Activated CD4-positive, alpha-beta memory T cell treated with anti-CD3 and anti-CD28 coated beads for 36 hours (primary cell): ENCODE measurements at places on chromosomes 2 and 18. TPM values are rescaled to one million over a fixed set of nuclear protein-coding genes. Genes with fewer than 3 reads are reported as not detected.
A peak's percentile ranks its signal among the peaks of the same experiment; 100 is the strongest.

DNA sequence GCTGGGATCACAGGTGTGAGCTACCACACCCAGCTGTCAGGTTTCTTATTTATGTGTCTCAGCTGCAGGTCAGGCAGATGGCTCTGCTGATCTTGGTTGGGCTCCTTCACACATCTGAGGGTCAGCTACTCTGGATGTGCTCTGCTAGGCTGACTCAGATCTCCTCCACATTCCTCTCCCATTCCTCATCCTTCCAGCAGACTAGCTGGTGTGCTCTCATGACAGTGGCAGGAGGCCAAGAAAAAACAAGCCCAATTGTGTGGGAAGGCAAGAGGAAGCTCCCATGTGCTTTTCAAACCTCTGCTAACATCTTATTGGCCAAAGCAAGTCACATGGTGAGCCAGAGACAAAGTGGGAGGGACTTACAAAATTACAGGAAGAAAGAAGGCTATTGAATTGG is 11.7 kb upstream of the MSH6 start:
- H3K4me3 ChIP-seq: no peak overlapping the region
- H3K27me3 ChIP-seq: no peaks in the 10 kb centered on the region
- H3K4me1 ChIP-seq: peaks cover 2% of the 10 kb centered on the region

DNA sequence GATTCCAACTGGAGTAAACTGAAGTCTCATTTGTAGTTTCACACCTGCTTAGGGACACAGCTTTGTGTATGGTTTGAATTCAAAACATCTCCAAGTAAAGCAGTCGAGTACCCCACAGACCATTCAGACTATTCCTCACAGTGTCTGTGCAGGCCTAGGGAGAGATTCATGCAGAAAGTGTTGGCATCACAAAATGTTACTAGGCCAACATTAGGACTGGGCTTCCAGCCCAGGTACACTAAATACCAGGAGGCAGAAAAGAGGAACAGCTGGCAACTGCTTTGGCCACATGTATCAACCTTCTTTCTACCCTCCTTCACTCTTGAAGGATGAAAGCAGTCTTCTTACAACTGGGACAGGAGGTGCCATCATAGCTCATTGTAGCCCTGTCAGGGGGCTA is 270.4 kb upstream of the TMEFF2 start:
- no peaks in the 10 kb centered on the region for H3K36me3 ChIP-seq
- no peaks in the 10 kb centered on the region for H3K27me3 ChIP-seq
- no peaks in the 10 kb centered on the region for H3K4me1 ChIP-seq
- no peak for DNase-seq
- no peak overlapping the region for H3K4me3 ChIP-seq

GRCh38 chr18:35371412-35372195 is 5.5 kb downstream of the ZNF396 start:
- H3K27me3 ChIP-seq: no peaks in the 10 kb centered on the region
- no peak overlapping the region for H3K4me3 ChIP-seq
- H3K4me1 ChIP-seq: peaks cover 10% of the 10 kb centered on the region

DNA sequence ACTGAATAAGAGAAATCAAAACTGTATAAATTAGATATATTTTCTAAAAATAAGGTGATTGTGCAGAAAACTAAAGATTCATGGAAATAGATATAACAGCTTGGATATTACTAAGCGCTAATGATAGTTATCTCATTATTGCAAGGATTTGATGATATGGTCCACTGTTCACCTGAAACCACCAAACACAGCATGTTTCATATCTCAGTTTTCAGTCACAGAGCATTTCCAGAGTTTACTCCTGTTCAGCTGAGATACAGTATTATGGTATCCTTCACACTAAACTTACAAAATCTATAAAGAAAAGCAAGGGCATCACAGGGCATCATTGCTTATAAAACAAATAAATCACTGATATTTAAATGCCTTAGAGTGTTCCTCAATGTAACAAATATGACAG is 591.6 kb downstream of the ERBB4 start:
- no peaks in the 10 kb centered on the region for H3K36me3 ChIP-seq
- H3K27ac ChIP-seq: no peak overlapping the region
- no peak overlapping the region for H3K4me3 ChIP-seq

DNA sequence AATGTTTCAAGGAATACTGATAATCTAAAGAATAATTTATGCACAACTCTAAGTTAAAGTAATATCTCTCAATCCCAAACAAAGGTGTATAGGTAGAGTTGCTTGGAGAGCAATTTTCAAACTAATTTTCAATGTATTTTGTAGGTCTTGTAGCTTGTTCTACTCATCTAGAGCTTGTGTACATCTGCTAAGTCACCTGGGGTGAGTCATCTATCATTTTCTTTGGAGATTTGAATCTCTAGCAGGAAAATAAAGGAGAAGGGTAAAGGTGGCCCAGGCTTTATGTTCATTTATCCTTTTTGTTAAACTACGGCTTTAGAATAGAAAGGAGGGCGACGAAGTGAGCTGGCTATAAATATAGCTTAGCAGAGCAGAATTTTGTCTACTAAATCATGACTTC is 76.8 kb upstream of the THUMPD2 start:
- no peak for DNase-seq
- no peaks in the 10 kb centered on the region for H3K4me1 ChIP-seq
- no peaks in the 10 kb centered on the region for H3K36me3 ChIP-seq
- no peak overlapping the region for H3K27ac ChIP-seq
- H3K27me3 ChIP-seq: peaks cover 8% of the 10 kb centered on the region
- no peak overlapping the region for H3K4me3 ChIP-seq

GRCh38 chr2:42055573-42056514 is 8.0 kb downstream of the PKDCC start:
- peaks cover 9% of the 10 kb centered on the region for H3K27me3 ChIP-seq
- H3K4me3 ChIP-seq: no peak overlapping the region
- no peak for DNase-seq
- H3K36me3 ChIP-seq: no peaks in the 10 kb centered on the region
- no peak overlapping the region for H3K27ac ChIP-seq

- peaks cover 90% of the 10 kb centered on the region for H3K27me3 ChIP-seq
- H3K4me1 ChIP-seq: peaks cover 37% of the 10 kb centered on the region
- DNase-seq: no peak
- no peak overlapping the region for H3K4me3 ChIP-seq
- H3K36me3 ChIP-seq: no peaks in the 10 kb centered on the region
Observed at GRCh38 chr18:59266886-59267502, 6.3 kb downstream of the RAX start.

- H3K27ac ChIP-seq: no peak overlapping the region
- no peaks in the 10 kb centered on the region for H3K27me3 ChIP-seq
- peaks cover 65% of the 10 kb centered on the region for H3K36me3 ChIP-seq
- H3K4me3 ChIP-seq: no peak overlapping the region
- peaks cover 13% of the 10 kb centered on the region for H3K4me1 ChIP-seq
- DNase-seq: no peak
Observed at GRCh38 chr2:143632751-143633374, 503.6 kb downstream of the ARHGAP15 start.

GRCh38 chr2:41618754-41619153 is 429.1 kb upstream of the PKDCC start:
- no peaks in the 10 kb centered on the region for H3K4me1 ChIP-seq
- no peaks in the 10 kb centered on the region for H3K36me3 ChIP-seq
- no peak overlapping the region for H3K4me3 ChIP-seq
- no peaks in the 10 kb centered on the region for H3K27me3 ChIP-seq
- H3K27ac ChIP-seq: no peak overlapping the region
- DNase-seq: no peak

DNA sequence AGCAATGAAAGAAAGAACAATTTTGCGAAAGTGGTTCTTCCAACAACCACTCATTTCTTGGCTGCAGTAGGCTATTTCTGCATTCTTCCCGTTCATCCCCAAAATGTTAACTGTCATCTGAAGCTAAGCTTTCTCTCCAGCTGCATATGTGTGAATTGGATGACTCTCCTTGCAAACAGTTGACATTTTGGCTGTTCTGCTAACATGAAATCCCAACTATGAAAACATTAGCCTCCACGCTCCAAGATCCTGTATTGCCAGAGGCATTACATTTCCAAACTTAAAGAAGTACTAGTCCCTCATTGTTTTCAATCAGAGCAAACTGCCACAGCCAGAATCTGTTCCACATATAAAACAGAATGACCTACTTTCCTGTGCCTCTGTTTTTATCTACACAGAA is 88.5 kb downstream of the TGIF1 start:
- DNase-seq: no peak
- H3K36me3 ChIP-seq: no peaks in the 10 kb centered on the region
- H3K27ac ChIP-seq: no peak overlapping the region
- peaks cover 31% of the 10 kb centered on the region for H3K4me1 ChIP-seq
- no peaks in the 10 kb centered on the region for H3K27me3 ChIP-seq

GRCh38 chr2:223082706-223083105 is 30.7 kb downstream of the KCNE4 start:
- no peaks in the 10 kb centered on the region for H3K27me3 ChIP-seq
- no peak for DNase-seq
- no peaks in the 10 kb centered on the region for H3K4me1 ChIP-seq
- H3K36me3 ChIP-seq: no peaks in the 10 kb centered on the region
- no peak overlapping the region for H3K4me3 ChIP-seq
- no peak overlapping the region for H3K27ac ChIP-seq

DNA sequence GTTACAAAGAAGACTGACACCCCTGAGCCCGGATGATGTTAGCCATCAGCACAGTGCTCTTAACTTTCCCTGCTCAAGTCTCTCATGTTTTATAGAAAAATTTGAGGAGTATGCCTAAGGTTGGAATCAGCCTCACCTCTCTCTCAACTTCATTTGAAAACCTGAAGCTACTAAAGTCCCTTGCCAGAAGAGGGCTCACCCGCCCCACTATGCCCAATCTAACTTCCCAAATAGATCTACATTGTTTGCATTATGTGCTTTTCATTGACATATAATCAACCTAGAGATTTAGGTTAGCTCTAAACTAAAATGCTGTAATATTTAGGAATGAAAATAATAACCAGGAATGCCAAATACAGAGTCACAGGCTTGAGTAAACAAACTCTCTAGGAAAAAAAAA is 305.4 kb downstream of the NCKAP5 start:
- no peaks in the 10 kb centered on the region for H3K4me1 ChIP-seq
- no peak overlapping the region for H3K27ac ChIP-seq
- DNase-seq: no peak
- H3K27me3 ChIP-seq: peaks cover 14% of the 10 kb centered on the region

GRCh38 chr2:49003201-49003600 is 151.1 kb downstream of the FSHR start:
- no peaks in the 10 kb centered on the region for H3K36me3 ChIP-seq
- no peak overlapping the region for H3K4me3 ChIP-seq
- no peaks in the 10 kb centered on the region for H3K27me3 ChIP-seq
- H3K4me1 ChIP-seq: no peaks in the 10 kb centered on the region
- H3K27ac ChIP-seq: no peak overlapping the region

GRCh38 chr18:31176531-31176930 is 13.9 kb upstream of the DSC1 start:
- no peaks in the 10 kb centered on the region for H3K4me1 ChIP-seq
- no peaks in the 10 kb centered on the region for H3K36me3 ChIP-seq
- H3K27ac ChIP-seq: no peak overlapping the region
- H3K27me3 ChIP-seq: no peaks in the 10 kb centered on the region

DNA sequence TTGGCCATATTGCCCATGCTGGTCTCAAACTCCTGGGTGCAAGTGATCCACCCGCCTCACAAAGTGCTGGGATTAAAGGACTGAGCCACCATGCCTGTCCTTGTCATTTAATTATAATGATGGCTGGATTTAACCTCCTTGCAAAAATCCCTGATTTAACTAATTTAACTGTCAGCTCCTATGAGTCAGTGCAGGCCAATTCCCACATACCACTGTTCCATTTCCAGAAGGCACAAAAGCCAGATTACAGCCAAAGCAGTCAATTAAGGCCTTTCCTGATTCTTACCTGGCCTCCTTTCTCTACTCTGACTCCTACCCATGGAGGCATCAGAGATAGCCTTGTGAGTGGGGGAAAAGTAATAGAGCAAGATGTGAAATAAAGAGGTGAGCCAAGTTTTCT is 12.3 kb upstream of the SLC35F5 start:
- H3K27me3 ChIP-seq: no peaks in the 10 kb centered on the region
- H3K4me3 ChIP-seq: no peak overlapping the region
- no peaks in the 10 kb centered on the region for H3K4me1 ChIP-seq
- no peak overlapping the region for H3K27ac ChIP-seq

GRCh38 chr2:67462738-67463496 is 65.8 kb downstream of the ETAA1 start:
- no peak overlapping the region for H3K27ac ChIP-seq
- H3K4me3 ChIP-seq: no peak overlapping the region

DNA sequence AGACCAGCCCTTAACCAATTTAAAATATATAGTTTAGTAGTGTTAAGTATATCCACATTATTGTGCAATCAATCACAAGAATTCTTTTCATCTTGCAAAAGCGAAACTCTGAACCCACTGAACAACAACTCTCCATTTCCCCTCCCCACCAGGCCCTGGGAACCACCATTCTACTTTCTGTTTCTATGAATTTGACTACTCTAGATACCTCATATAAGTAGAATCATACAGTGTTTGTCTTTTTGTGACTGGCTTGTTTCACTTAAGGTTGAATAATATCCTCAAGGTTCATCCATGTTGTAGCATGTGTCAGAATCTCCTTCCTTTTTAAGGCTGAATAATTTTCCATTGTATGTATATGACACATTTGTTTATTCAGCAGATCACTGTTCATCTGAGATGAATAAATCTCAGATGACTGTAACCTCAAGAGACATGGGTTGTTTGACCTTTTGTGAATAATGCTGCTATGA is 8.1 kb upstream of the SOS1 start:
- DNase-seq: peak; percentile 87
- H3K4me3 ChIP-seq: no peak overlapping the region
- no peaks in the 10 kb centered on the region for H3K36me3 ChIP-seq
- H3K27me3 ChIP-seq: no peaks in the 10 kb centered on the region

- no peak for DNase-seq
- peaks cover 4% of the 10 kb centered on the region for H3K27me3 ChIP-seq
- no peak overlapping the region for H3K27ac ChIP-seq
- no peak overlapping the region for H3K4me3 ChIP-seq
Observed at GRCh38 chr18:32735781-32736180, 37.0 kb downstream of the KLHL14 start.

GRCh38 chr2:30422444-30423040 is 24.5 kb upstream of the LCLAT1 start:
- peak overlapping the region; percentile 69 for H3K4me3 ChIP-seq
- no peaks in the 10 kb centered on the region for H3K36me3 ChIP-seq
- DNase-seq: peak; percentile 94

DNA sequence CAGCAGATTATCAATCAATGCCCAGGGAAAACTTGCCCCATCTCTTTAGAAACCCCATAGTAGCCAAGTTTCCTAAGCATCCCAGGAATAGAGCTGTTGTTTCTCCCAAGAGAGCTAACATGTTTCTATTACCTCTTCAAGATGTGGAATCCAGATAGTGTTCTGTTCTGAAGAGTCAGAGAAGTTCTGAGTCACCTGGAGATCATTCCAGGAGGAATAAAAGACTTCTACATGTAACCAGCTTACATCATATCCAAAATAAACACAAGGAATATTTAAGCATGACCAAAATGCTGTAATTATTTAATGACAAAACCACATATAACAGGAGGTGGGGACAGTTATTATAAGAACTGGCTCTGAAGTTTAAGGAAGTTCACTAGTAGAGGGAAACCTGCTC is 51.0 kb upstream of the GORASP2 start:
- DNase-seq: no peak
- no peak overlapping the region for H3K27ac ChIP-seq
- no peaks in the 10 kb centered on the region for H3K36me3 ChIP-seq
- H3K4me3 ChIP-seq: no peak overlapping the region

The TTC39C gene
- total RNA-seq: 48.9 TPM

The ERFE gene
- not detected for total RNA-seq

The SPDYA gene
- total RNA-seq: 1.1 TPM

The KYNU gene
- total RNA-seq: not detected

The MAL gene
- total RNA-seq: 63.5 TPM
